Stimulated activated CD4-positive, alpha-beta T cell treated with anti-CD3 and anti-CD28 coated beads, Interleukin-4, amount 100 ng/mL, for 4 hours (primary cell): ENCODE measurements at places on chromosomes 2 and 18.

- no peak for DNase-seq
Measured at GRCh38 chr2:28695245-28695647, 56.4 kb upstream of the PPP1CB start.

DNA sequence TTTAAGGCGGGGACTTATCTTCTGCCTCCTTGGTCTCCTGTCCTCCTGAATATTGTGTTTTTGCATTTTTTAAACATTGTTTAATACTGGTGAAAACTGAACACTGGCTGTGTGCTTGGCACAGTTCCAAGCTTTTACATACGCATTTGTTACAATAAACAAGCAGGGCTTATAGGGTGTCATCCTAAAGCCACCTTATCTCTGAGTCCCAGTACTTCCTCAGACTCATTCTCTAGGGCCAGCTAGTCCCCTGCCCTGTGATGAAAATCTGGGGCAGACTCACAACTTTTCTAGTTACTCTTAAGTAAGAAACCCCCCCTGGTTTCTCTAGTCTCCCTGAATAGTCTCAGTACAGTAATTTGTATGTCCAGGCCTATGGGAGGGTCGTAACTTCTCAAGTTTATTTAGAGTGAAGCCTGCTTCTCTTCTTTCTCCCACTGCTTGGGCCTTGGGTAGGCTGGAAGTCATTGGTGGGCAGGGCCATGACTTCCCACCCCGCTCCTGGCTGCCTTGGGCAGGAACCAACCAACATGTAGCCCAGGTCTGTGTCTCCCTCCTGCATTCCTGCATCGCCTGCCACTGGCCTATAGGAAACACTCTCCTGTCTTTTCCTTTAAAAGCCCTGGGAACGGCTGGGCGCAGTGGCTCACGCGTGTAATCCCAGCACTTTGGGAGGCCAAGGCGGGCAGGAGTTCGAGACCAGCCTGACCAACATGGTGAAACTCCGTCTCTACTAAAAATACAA lies 7.7 kb upstream of the KCNE4 start:
- no peak for DNase-seq

GRCh38 chr18:75208836-75209128 lies 157 bp downstream of the PTGR3 start:
- DNase-seq = no peak

DNA sequence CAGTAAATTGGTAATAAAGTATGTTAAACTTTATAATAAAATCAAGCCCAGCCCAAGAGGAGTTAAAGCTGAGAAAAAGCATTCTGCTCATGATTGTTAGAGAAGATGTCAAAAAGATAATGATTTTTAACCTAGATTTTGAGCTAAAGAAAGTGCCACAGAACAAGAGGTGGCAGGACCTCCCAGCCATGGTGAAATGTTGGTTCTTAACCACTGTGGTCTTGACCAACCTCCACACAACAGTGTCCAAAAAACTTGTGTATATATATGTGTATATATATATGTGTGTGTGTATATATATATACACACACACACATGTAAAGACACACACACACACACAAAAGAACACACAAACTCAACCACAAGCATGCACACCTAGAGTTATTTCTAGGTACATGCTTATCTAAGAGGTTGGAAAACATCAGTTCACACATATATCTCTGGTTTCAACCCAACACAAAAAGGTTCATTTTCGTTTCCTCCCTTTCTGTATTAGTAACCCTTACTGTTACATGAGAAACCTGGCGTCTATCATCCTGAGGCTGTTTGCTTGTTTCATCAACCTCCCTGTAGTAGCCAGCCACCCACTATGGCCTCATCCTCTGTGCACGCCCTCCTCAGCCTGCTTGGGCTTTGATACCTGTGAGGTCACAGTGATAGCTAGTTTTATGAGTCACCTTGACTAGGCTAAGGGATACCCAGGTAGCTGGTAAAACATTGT lies 631.8 kb upstream of the ID2 start:
- peak; percentile 36 for DNase-seq

DNA sequence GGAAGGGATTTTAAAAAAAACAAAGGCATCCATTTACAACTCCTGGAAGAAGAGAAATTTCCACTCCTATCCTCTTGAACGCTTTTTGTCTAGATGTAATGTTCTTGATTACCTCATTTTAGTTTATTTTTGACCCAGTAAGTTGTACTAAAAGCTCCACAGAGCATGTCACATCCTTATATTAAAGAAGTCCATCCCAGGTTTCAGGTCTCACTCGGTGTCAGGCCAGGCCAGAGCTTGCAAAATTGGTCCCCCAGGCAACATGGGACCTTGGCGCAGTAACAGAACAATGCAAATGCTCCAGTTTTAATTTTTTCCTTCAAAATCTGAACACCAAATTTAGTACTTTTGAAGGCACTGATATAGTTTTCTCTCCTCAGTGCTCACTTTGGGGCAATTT lies 218.4 kb upstream of the REV1 start:
- no peak for DNase-seq

DNA sequence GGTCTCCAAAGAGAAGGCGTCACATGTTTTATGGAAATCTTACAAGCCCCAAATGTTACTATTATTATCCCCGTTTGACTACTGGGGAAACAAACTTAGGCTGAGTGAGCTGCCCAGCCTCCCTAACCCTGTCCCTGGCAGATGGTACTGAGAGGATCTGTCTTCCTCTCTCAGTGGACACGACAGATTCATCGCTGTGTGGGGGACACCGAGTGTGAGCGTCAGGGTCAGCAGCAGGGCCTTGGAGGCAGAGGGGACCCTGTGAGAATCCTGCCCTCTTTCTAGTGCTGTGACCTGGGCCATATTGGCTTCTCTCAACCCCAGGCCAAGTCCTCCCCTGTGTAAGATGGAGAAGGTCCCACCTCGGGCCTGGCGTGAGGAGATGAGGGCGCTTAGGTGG lies 27.1 kb upstream of the SMAD7 start:
- no peak for DNase-seq

- no peak for DNase-seq
Measured at GRCh38 chr2:129907256-129907998, 72.0 kb upstream of the RAB6C start.

GRCh38 chr2:222747526-222748160 lies 76.2 kb downstream of the MOGAT1 start:
- no peak for DNase-seq

- DNase-seq = no peak
Measured at GRCh38 chr2:212549941-212550340, 11.3 kb upstream of the ERBB4 start.

GRCh38 chr2:224260372-224261020 lies 141.4 kb downstream of the FAM124B start:
- DNase-seq = no peak

GRCh38 chr2:237227592-237228280 lies 142.0 kb downstream of the COPS8 start:
- DNase-seq = no peak

GRCh38 chr18:33239298-33239697 lies 201.2 kb downstream of the CCDC178 start:
- DNase-seq = no peak

GRCh38 chr2:26399771-26400376 lies 1.8 kb upstream of the DRC1 start:
- no peak for DNase-seq

GRCh38 chr2:193808877-193809276 lies 1614.1 kb upstream of the TMEFF2 start:
- DNase-seq = no peak

DNA sequence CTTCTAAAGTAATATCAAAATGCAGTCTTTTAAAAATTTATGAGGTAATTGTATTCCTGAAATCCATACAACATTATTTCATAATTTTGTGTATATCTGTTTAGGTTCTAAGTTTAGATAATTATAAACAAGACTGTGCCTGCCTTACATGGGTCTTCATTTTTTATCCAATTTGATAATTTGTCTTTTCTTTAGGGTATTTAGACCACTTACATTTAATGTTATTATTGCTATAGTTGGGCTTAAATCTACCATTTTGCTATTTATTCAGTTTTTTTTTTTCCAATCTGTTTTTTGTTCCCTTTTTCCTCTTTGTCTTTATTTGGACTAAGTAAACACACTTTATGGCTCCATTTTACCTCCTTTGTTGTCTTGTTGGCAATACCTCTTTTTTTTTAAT lies 312.5 kb upstream of the MEX3C start:
- DNase-seq = no peak

- DNase-seq = no peak
Measured at GRCh38 chr18:25261768-25262167, 90.2 kb downstream of the ZNF521 start.

DNA sequence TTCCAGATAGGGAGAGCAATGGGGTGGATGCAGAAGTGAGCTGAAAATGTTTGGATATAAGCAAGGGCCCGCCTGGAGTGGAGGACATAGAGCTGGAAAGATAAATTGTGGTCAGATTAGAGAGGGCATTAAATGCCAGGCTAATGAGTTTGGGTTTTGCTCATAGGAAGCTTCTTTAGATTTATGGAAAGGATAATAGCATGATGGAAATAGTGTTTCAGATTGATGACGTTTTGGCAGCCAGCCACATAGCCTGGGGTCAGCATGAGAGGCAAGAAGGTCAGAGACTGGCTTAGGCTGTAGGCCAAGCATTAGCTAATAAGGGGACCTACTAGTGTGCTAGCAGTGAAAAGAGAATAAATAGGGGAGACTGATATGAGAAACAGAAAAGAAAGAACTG lies 321.6 kb downstream of the STK39 start:
- DNase-seq = no peak
